ENCODE measurements at places on chromosomes 2 and 18.

- DNase-seq = no peak
These were observed 714.5 kb downstream of the PLCL1 start for GRCh38 chr2:198518935-198519334.

DNA sequence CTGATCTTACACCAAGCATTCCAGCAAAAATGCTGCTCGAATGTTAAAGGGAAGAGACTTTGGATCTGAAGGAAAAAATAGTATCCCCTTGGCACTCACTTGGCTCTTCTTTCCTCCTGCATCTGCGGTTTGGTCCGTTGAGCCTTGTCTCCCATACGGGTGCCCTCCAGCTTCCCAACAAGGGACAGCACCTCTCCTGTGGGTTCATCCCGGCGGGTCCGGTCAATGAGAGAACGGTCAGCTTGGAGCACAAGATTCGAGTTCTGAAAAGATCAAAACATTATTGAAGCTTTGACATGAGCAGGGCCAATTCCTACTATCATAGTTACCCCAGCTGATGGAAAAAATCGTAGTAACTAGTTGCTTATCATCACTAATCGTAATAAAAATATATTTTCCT, 740 bp downstream of the SNRNP200 start:
- no peak for DNase-seq

GRCh38 chr2:218046238-218046637, 22.8 kb upstream of the RUFY4 start:
- DNase-seq = no peak

- DNase-seq = no peak
These were observed 43.9 kb downstream of the KDM3A start for GRCh38 chr2:86485103-86485502.

DNA sequence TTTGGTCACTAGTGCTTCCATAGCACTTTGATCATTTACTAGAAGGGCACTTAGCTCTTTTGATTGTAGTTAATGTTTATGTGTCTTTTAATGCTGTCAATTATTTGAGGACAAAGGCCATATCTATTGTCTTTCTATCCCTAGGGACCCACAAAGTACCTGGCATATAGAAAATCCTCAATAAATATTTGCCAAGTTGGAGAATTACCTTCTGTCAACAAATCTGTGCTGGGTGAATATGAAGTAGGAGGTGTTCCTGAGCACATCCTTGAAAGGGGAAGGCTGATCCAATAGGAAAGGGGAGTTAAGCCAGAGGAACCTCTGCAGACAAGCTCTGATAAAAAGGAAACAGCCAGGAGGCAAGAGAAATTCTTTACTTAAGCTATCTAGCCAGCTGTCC, 8.2 kb downstream of the DPP4 start:
- DNase-seq = no peak

DNA sequence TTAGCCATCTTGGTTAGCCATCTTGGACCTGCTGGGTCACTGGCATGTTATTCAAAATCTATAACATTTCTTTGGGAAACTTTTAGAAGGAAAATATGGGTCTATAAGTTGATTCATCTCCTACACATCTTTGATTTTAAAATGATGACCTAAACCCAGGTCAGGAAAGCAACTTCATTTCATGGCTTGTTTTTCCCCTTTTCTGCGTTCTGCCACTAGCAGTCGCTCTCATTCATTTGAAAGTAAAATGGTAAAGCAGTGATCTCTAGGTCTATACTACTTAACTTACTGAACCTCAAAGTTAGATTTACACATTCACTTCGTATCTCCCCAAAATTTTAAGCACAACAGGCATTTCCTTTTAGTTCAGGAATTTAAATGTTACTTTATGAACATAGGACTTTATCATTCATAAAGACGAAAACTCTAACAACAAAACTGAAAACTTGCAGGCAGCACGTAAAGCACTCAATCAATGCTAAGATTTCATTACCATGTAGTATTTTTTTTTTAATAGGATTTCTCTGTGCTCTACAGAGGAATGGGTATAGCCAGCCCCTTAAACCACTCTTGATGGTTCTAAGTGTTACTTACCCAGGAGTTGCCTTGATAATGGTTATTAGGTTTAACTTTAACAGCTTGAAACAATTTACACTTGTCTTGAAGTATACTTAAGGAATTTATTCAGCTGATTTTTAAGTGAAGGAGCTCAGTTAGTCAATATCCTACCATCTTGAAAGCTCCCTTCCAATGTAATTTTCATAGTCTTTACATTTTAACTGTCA, 62.5 kb downstream of the GORASP2 start:
- DNase-seq = no peak

- no peak for DNase-seq
These were observed 123.8 kb upstream of the ZEB2 start for GRCh38 chr2:144643537-144644336.

GRCh38 chr2:132417430-132418035, 928 bp downstream of the GPR39 start:
- no peak for DNase-seq

DNA sequence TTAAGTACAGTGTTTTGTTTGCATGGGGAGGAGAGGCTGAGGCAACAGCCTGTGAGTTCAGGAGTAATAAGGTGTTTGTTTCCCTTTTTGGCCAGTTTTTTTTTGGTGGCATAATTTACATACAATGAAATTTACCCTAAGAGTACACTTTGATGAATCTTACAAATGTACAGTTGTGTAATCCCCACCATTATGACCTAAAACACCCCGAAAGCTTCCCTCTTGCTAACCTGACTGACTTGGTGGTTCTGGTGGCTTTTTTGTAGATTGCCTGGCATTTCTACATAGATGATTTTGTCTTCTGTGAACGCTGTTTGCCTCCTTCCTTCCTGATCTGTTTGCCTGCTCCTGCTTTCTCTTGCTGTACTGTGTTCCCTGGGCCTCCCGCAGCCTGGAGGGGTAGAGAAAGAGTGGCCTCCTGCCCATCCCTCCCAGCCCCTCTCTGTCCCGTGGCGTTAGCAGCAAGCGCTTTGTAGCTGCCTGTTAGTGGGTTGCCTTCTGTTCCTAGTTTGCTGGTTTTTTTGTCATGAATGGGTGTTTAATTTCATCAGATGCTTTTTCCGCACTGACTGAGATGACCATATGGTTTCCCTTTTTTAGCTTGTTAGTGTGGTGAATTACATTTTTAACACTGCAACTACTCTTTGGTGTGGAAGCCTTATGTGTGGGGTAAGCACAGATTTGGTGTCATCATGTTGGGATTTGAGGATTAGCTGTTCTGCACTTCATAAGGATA, 32.1 kb downstream of the ASAP2 start:
- no peak for DNase-seq

- no peak for DNase-seq
These were observed 49.8 kb downstream of the EML6 start for GRCh38 chr2:54773233-54773632.

DNA sequence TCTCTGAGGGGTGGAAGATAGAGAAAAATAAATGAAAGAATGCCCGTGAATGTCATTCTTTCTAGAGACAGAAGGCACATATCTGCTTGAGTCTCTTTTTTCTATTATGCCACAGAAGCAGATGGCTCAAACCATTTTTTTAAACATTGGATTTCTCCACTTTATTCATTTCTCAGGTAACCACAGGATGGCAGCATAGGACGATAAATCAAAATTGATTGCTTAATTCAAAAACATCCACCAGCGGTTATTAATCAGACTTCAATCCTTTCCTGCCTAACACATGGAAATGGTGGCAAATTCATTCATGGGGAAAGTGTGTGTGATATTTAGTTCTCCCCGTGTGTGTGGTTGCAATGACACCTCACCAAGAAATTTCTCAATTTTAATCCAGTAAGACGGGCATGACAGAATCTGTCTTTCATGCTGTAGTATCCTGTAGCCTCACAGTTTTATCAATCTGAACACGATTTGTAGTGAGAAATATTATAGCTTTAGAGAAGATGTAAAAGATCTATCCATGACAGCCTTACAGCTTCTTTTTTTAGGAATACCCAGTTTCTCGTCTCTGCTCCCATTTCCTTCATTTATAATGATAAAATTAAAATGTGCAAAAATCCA, 72.2 kb downstream of the DSC3 start:
- DNase-seq = peak; percentile 1

DNA sequence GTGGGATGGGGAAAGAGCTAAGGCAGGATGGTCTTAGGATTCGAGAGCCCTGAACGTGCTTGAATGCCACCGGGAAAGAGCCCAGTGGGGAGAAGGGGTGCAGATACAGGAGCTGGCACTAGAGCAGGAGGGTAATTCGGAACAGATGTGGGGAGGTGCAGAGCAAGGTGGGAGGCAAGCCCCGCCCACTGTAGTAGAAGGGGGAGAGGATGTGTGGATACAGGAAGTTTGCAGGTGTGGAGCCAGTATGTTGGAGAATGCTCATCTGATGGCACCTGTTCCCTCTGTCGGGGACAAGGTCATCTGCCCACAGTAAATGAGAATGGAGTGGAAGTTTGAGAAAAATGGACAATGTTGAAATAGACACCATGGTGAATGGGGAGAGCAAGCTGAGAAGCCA, 28.8 kb downstream of the CHST10 start:
- DNase-seq = no peak

- no peak for DNase-seq
These were observed 2.9 kb upstream of the FAM124B start for GRCh38 chr2:224404796-224405195.

DNA sequence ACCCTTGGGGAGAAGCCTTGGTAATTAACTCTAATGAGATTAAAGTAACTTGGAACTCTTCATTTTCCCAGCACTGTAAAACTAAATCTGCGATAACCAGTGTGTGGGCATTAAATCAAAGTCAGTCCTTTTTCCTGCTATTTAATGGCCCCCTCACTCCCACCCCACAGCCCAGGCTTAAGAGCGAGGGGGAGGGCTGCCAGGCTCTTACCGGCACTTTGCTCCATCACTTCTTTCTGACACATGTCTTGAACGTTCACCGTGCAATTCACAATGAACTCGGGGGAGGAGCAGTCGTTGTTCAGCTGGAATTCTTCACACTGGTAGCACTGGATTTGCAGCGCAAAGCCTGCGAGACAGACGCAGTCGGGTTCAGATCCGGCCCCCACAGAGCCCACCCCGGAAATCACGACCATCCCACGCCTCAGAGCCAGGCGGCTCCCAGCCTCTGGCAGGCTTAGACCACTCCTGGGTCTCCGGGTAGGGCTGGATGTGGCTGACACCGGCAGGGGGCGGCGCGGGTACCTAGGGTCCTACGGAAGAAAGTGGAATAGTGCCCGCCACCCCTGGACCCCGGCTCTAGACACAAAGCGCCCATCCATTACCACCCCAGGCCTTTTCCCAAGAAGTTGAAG, 1.7 kb downstream of the LYPD1 start:
- no peak for DNase-seq

- no peak for DNase-seq
These were observed 37.1 kb downstream of the FAM161A start for GRCh38 chr2:61816480-61817355.

GRCh38 chr2:191791953-191792560, 54.8 kb downstream of the CAVIN2 start:
- DNase-seq = no peak

DNA sequence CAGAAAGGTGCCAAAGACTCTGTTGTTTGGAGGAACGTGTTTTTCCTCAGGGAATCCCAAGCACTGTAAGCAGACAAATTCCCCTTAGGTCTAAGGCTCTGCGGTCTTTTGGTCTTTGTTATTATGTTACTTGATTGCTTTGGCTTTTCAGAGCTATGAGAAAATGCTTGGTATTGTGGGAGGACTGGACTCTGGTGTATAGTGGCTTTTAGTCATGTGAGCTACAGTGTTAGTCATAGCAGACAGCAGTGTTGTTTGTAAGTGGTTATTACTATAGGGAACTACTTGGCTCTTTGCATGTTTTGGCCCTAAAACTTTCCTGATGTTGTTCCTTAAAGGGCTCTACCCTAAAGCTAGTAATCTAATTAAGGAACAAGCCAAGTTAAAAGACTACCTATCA, 956.2 kb upstream of the LRATD1 start:
- no peak for DNase-seq

DNA sequence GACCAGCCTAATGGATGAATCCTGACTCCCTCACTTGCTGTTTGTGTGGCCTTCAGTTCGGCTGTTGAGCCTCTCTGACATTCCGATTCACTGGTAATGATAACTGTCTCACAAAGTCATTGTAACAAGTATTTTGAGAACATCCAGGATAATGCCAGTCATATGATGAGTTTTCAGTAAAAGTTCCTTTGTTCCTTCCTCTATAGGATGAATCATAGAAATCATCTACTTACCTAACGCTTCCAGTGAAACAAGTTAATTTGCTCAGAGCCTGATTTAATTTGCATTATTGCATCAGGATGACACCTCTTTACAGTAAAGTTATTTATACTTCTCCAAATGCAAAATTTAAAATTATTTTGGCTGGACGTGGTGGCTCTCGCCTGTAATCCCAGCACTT, 32.0 kb downstream of the RAB31 start:
- DNase-seq = no peak

- no peak for DNase-seq
These were observed 144.3 kb downstream of the C1D start for GRCh38 chr2:67918471-67918870.

- no peak for DNase-seq
These were observed 207.9 kb upstream of the HDAC4 start for GRCh38 chr2:239608723-239609122.

GRCh38 chr2:184558713-184559464, 39.4 kb upstream of the ZNF804A start:
- DNase-seq = no peak

- no peak for DNase-seq
These were observed 917 bp upstream of the PRKAG3 start for GRCh38 chr2:218832520-218832919.

DNA sequence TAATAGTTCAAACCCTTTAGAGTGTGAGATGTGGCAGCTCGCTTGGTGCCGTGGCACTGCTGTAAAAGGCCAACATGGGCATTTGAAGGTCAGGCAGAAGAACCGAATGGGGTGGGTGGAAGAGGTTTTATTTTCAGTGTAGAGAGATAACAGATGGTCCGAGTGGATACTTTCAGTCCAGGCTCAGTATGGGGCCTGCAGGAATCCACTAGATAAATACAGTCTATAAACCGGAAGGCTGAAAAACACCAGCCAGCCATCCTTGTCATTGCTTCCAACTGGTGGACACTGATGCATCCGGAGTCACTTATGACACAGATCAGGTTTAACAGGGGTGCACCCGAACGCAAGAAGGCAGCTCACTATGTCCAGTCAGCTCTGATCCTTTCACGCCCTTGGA, 55.7 kb upstream of the AMMECR1L start:
- no peak for DNase-seq

DNA sequence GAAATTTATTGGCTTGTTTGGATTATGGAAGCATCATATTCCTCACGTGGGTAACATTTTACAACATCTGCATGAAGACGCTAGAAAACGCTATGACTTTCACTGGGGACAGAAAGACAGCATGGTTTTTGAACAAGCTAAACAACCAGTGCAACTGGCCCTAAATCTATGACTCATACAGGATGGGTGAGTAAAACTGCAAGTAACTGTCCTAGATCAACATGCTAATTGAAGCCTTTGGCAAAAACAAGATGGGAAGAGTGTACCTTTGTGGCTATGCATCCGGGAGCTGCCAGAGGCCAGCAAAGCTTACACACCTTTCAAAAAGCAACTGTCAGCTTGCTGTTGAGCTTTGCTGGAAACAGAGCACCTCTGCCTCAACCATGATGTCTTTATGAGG, 1096.0 kb upstream of the DDX18 start:
- no peak for DNase-seq

- no peak for DNase-seq
These were observed 64.1 kb upstream of the NDUFV2 start for GRCh38 chr18:9038277-9038871.

GRCh38 chr2:215504547-215504946, 68.7 kb upstream of the FN1 start:
- DNase-seq = no peak

Measured in HFF-Myc (cell line).